ENCODE measurements at places on chromosomes 13 and 19. TPM values are rescaled to one million over a fixed set of nuclear protein-coding genes. Genes with fewer than 3 reads are reported as not detected.

GRCh38 chr13:47696674-47697073, 304.4 kb downstream of the SUCLA2 start:
- no peak for DNase-seq
- no peaks in the 10 kb centered on the region for H3K27me3 ChIP-seq
- no peak overlapping the region for H3K4me3 ChIP-seq
- H3K27ac ChIP-seq: no peak overlapping the region
- no peaks in the 10 kb centered on the region for H3K36me3 ChIP-seq

- no peak overlapping the region for H3K4me3 ChIP-seq
- no peaks in the 10 kb centered on the region for H3K27me3 ChIP-seq
- no peak overlapping the region for H3K27ac ChIP-seq
Observed at GRCh38 chr19:54481326-54481930, 8.3 kb upstream of the CDC42EP5 start.

- peak; percentile 60 for DNase-seq
- H3K36me3 ChIP-seq: no peaks in the 10 kb centered on the region
- no peaks in the 10 kb centered on the region for H3K4me1 ChIP-seq
- H3K27ac ChIP-seq: no peak overlapping the region
- H3K4me3 ChIP-seq: peak overlapping the region; percentile 52
Observed at GRCh38 chr19:19224852-19225494, 13.2 kb downstream of the NCAN start.

- no peaks in the 10 kb centered on the region for H3K27me3 ChIP-seq
- peaks cover 27% of the 10 kb centered on the region for H3K36me3 ChIP-seq
- peak within 1 kb of the TSS; percentile 99 for H3K4me3 ChIP-seq
- peak within 1 kb of the TSS; percentile 95 for H3K27ac ChIP-seq
- no peak for DNase-seq
Observed at GRCh38 chr19:46745521-46746280, at the start of gene FKRP. FKRP (plus strand) TSS chr19:46746057; CDS start chr19:46755451, 9,394 bp downstream.

DNA sequence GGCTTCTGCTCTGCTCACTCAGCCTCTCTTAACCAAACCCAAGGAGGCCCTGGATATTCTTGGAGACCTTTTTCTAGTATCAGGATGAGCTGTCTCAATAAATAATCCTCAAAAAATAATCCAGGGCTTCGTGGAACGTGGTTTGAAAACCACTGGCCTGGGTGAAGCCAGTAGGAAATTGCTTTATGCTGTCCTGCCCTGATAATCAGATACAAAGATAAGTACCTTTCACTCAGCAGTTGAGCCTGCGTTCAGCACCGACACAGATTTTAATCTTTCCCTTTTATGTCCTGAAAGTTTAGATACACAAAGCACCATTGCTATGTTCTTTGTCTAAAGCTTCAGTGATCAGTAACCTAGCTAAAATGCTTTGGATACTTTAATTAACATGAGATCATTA, 460.0 kb downstream of the RFC3 start:
- no peak for DNase-seq
- no peak overlapping the region for H3K4me3 ChIP-seq
- H3K27ac ChIP-seq: no peak overlapping the region
- H3K27me3 ChIP-seq: no peaks in the 10 kb centered on the region

Gene PABPC3
- 0.11 TPM for total RNA-seq

DNA sequence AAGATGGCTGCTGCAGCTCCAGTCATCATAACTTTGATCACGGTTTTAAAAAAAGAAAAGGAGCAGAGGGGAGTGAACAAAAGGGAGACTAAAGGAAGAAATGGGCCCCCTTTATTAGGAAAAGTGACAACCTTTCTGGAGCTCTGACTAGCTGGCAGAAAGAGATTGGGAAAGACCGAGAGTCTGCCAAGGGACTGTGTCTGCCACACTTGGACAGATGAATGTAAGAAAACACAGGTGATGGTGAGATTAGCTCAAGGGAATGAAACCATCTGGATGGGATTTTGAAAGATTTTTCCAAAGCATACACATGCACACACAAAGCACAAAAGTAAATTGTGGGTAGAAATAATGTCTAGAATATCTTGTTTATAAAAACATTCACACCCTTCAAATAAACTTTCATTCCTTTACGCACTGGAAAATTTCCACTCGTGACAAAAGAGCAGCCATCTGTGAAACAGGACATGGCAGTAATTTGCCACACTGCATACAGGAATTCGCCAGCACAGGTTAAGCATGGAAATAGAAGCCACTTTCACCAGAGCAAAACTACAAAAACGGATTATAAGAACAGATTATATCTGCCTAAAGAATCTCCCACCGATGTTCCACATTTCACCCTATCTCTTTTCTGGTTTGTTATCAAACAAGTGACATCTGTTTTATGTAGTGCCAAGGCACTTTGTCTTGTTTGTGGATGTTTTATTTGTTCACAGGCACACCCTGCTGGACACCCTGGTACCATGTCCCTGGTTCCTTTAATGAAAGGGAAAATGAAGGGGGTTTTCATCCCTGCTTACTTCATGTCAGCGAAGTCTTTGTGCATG, 819.5 kb downstream of the DIAPH3 start:
- no peaks in the 10 kb centered on the region for H3K27me3 ChIP-seq
- no peak overlapping the region for H3K27ac ChIP-seq
- no peak overlapping the region for H3K4me3 ChIP-seq
- no peaks in the 10 kb centered on the region for H3K36me3 ChIP-seq
- H3K4me1 ChIP-seq: no peaks in the 10 kb centered on the region

DNA sequence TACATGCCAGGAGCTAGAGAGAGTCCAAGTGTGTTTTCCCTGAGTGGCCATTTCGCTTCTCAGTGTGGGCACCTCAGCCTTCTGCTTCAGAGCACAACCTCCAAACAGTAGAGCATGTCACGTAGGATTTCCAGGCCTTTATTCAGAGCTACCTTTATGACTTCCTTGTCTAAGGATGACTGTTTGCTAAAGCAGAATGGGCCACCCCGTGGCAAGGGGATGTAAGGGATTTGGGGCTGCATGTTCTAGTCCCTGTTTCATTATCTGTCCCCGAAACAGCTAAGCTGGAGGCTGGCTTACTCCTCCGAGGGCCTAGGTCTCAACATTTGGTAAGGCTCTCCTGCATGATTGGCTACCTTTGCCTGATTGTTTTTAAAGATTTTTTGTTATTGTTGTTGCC, 6.0 kb downstream of the RNASEH2B start:
- H3K4me1 ChIP-seq: peaks cover 6% of the 10 kb centered on the region
- no peak overlapping the region for H3K27ac ChIP-seq
- no peaks in the 10 kb centered on the region for H3K36me3 ChIP-seq
- no peak overlapping the region for H3K4me3 ChIP-seq

GRCh38 chr19:35501684-35502083, 11.4 kb upstream of the KRTDAP start:
- no peaks in the 10 kb centered on the region for H3K27me3 ChIP-seq
- DNase-seq: no peak
- H3K4me1 ChIP-seq: no peaks in the 10 kb centered on the region
- no peak overlapping the region for H3K27ac ChIP-seq
